AG04449 (cell line): ENCODE measurements at places on chromosomes 4 and X.

GRCh38 chr4:102438396-102439235 is 62.5 kb upstream of the NFKB1 start:
- no peak for DNase-seq

DNA sequence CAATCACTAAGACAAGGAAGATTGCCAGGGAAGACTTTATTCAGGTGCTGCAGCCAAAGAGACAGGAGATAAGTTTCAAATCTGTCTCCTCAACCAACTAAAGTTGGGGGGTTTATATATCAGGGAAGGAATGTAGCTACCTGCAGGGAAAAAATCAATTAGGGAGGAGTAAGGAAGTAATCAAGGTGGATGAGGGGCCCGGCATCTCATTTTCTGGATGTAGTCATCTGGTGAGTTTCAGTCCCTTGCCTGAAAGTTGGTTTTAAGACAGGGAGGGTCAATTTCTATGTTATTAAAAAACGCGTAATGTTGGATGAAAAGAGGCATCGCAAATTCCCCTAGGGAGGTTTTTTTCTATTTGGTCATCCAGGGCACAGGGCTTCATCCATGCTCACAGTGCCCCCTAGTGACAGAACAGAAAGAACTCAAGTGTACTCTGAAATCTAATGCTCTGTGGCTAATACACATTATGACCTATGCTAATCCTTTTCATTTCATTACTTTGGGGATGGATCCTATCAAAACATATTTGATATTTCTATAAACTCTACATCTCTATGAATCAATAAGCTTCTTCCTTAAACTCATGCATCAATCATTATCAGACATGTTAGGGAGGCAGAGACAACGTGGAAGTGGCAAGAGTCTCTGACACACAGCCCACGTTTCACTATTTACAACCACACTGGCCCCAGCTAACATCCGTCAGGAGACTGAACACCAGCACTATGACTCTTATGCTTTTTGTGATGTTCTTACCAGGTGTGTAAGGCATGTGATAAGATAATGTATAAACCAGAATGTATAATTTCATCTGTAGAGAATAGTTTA is 1577.0 kb upstream of the TENM3 start:
- DNase-seq, result no peak

GRCh38 chr4:26812049-26812714 is 48.5 kb upstream of the STIM2 start:
- DNase-seq, result no peak

- no peak for DNase-seq
Measured at GRCh38 chrX:71650333-71650969, 16.9 kb upstream of the LOC101059915 start.

DNA sequence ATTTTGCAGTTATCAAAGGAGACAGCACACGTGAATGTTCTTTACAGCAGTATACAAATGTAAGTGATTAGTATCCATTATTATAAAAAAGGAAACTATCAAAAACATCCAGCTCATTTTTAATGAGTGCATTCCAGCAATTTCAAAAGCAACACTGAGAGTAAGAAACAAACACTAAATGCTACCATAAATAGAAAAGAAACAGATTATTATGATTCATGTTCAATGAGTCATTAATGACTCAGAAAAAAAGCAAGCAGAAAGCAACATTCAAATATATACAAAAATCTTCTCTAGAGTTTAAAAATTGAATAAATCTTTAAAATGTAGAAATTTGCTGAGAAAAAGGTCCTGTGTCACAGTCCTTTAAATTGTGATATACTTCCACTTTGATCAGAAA is 346.5 kb upstream of the FMR1 start:
- no peak for DNase-seq

- DNase-seq, result no peak
Measured at GRCh38 chrX:45775468-45775867, 574.8 kb upstream of the DIPK2B start.

- no peak for DNase-seq
Measured at GRCh38 chr4:127521463-127521862, 111.3 kb upstream of the INTU start.

DNA sequence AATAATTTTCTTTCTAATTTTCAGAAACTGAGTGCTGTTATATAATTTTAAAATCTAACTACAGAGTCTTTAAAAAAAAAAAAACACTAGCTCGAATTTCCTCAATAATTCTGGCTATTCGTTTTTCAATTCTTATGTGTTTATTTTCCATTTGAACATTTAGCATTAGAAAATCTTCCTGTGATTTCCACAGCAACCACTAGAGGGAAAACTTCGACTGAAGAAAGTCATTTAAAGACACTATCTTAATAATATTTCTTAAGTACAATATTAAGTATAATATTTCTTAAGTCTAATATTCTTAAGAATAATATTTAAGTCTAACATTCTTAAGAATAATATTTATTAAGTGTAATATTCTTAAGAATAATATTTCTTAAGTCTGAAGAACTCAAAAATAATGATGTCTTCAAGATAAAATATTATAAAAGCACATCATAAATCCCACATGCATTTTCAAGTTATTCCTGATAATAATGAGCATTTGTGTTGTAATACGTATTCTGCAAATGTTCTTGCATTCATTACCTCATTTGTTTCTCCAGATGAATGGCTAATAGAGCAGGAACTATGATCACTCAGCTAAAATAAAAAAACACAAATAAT is 118.4 kb upstream of the WDR17 start:
- peak; percentile 1 for DNase-seq

DNA sequence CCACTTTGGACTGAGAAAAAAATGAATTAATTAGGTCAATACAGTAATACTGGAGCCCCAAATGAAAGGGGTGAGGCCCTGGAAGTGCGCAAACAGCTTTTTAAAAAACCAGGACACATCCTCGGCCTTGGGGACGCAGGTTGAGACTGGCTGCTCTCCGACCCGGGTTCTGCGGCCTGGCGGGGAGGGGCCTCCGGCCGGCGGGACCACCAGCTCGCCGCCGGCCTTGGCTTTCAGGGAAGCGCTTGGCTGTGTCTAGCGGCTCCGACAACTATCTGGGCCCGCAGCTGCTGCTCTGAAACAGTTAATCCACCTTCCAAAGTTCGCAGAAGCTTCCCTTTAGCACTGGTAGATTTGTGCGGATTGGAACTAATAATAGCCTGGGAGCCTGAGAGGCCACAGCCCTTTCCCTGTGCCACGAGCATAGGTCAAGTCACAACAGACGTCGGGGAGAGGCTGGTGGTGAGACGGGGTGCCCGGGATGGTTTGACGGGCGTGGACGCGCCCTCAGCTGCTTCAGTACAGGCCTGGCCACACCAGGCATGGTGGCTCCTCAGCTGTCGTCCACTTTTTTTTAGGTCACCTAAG is 1.1 kb upstream of the SEL1L3 start:
- no peak for DNase-seq

- DNase-seq, result no peak
Measured at GRCh38 chrX:93791304-93791703, 117.3 kb downstream of the FAM133A start.

DNA sequence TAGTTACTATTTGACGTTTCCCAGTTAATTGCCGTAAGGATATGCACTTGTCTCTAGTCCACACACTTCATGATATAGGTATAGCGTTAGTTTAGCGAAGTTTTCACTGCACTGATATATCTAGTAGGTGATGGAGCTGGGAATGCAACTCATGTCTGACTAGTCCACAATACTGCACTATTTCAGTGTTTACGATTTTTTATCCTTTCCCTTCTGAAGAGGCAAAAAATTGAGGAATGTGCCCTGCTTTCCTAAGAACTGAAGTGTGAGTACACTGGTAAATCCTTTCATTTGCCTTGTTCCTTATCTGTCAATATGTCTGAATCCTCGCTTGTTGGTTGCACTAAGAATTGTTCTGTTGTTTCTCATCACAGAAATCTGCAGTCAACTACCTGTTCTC is 1.0 kb downstream of the RPL36A start:
- no peak for DNase-seq

- no peak for DNase-seq
Measured at GRCh38 chr4:20386906-20387305, 135.2 kb downstream of the SLIT2 start.

DNA sequence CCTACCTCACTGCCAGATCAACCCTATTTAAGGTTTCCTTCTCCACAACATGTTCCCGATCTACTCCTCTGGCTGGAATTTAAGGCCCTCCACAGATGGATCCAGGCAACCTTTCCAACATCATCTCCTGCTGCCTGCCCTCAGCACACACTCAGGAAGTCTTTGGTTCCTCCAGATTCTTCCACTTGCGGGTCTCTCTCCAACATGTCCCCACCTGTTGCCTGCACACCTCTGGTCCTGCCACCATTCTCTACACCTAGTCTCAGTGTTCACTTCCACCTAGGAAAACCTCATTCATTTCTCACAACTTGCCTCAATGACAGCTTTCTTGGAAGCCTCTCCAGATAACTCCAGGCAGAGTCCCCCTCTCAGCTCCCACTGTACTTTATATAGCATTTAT is 80.1 kb downstream of the RTL5 start:
- DNase-seq, result no peak

DNA sequence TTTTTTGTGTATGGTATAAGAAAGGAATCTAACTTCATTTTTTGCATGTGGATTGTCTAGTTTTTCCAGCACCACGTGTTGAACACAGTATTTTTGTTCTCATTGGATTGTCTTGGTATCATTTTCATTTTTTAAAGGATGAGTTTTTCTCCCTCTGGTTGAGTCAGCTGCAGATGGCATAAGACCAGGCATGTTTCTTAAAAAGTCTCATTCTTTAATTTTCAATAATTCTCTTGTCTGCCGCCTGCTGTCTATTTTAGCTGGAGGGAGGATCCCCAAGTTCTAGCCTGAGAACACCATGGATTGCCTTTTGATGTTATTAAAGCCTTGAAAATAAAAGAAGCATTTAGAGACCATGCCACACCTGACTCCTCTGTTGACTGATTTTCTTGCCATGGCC is 263.8 kb downstream of the ARHGAP24 start:
- no peak for DNase-seq

DNA sequence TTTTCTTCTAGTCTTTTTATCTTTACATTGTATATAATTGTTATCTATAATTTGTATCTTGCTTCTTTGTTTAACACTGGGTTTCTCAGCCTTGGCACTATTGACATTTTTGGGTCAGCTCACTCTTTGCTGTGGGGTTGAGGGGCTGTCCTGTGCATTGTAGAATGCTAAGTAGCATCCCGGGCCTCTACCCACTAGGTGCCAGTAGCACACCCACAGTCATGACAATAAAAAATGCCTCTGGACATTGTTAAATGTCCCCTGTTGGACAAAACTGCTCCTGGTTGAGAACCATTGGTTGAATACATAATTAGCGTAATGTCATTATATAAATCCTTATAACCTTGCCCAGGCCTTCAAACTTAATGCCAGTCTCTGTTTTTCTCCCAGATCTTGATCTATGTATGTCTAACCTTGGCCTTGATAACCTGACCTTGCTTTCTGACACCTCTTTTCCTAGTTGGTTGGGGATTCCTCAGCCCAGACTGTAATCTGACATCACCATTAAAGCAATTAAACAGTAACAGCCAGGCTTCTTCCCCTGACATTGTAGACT is 46.1 kb downstream of the DCX start:
- DNase-seq, result no peak

DNA sequence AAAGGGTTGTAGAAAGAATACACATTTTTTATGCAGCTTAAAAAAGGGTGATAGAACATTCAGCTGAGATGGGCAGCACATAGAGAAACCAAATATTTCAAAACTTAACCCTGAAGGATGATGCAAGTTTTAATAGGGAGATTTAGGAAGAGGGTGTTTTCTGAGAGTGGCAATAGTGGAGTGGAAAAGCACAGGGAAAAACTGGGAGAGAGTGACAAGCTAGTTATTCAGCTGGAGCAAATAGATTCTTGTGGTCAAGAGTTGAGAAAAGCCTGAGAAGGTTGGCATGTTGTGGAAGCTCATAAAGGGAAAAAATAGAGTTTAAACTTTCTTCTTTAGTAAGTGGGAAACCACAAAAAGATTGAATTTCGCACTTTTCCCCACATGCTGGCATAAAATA is 359.6 kb upstream of the PITX2 start:
- peak; percentile 24 for DNase-seq

DNA sequence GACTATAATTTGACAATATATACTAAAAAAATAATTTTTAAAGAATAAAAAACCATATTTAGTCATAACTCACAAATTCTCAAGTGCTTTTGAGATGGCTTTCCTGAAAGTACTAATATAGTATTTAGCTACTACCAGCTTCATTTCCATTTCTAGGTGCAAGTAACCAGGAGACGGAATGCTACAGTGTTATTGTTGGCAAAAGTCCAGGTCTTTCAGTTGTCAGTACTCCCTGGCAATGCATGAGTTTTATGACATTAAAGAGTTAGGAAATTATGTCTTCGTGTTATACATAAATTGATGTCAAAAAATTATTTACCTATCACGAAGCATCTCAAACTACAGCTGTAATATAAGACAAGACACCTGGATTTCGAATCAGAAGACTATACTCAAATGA is 45.0 kb downstream of the TMEM47 start:
- no peak for DNase-seq

- DNase-seq, result no peak
Measured at GRCh38 chr4:7049739-7050138, 6.6 kb downstream of the TADA2B start.

DNA sequence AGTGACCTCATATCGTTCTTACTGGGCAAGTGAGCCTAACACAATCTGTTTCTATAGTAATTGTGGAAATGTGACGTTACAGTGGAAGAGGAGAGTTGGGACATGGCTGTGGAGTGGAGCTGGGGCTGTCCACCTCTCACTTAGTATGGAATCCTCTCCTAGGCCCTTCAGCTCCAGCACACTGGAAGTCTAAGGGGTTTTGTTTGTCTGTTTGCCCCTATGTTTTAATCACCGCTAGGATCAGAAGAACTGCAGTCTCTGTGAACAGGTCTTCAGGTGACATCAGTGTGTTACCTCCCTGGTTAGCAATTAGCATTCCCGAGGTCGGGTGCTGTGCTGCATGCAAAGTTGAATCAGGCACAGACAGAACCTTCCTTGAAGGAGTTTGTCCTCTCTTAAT is 49.3 kb upstream of the CLDN34 start:
- DNase-seq, result no peak
